Amniotic stem cell (primary cell): ENCODE measurements at places on chromosomes 16 and 17.

GRCh38 chr17:77372444-77373298 is 231.9 kb downstream of the SEC14L1 start:
- peak; percentile 51 for DNase-seq

DNA sequence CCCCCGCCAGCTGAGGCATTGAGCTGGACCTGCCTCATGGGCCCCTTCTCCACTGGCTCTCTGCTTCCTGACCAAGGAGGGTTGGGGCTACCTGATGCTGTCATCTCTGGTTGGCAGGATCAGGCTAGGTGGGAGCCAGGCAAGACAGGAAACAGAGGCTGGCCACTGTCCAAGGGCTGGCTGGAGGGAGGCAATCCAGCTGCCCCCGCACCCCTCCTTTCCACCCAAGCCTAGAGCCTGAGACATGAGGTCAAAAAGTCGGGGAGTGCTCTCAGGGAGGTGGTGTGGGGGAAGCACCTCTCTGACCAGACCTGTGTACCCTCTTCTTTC is 14.5 kb downstream of the NGFR start:
- no peak for DNase-seq

- no peak for DNase-seq
These were observed 2.6 kb downstream of the EPOP start for GRCh38 chr17:38671939-38672720.

DNA sequence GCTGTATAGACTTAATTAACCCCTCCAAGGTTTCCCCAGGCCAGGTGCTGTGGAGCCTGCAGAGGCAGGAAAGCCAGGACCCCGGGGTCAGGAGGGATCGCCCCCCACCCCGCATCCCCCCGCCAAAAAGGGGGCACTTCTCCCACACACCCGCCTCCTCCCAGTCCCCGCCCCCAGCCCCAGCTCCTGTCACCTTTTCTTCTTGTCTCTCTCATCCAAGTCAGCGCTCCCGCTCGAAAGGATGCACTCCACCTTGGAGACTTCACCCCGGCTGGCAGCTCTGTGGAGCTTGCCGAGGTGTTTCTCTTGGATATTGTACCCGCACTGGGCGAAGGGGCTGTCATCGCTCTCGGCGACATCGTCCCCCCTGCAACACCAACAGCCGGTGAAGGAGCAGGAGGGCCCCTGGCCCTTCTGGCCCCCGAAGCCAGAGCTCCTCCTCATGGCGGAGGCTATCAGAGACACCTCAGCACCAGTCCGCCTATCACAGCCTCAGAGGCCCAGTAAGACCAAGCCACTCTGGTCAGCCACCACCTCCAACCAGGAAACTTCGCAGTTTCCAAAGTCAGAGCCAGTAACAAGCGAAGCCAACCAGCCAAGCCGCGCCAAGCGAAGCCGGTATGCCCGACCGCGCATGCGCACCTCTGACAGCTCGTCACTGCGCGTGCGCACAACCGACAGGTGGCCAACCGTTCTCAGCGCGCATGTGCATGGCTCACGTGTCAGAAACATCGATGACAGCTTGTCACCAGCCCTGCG is 52.5 kb downstream of the SHCBP1 start:
- DNase-seq: no peak

- no peak for DNase-seq
These were observed 14.9 kb downstream of the SOX9 start for GRCh38 chr17:72135546-72136325.

DNA sequence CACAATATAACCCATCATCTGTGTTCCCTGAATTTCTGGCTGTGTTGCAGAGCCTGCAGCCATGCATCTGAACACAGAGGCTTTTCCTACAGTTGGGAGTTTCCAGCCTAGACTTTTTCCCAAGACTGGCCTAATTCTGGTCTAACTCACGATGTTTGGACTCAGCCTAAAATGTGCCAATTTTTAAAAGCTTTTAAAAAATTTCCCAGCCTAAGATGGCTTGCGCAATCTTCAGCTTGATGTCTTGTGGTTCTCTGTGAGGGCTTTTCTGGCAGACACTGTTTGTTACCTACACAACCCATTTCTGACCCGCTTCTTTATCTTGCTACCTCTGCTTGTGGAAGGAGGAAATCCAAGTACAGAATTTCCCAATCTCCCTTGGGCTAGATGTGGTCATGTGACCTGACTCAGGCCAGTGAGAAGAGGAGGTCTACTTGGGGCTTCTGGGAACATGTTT is 72.7 kb upstream of the GAS7 start:
- DNase-seq: no peak

GRCh38 chr17:57078274-57078673 is 6.8 kb upstream of the AKAP1 start:
- no peak for DNase-seq

GRCh38 chr17:64261417-64262145 is 1.5 kb downstream of the TEX2 start:
- DNase-seq: no peak

DNA sequence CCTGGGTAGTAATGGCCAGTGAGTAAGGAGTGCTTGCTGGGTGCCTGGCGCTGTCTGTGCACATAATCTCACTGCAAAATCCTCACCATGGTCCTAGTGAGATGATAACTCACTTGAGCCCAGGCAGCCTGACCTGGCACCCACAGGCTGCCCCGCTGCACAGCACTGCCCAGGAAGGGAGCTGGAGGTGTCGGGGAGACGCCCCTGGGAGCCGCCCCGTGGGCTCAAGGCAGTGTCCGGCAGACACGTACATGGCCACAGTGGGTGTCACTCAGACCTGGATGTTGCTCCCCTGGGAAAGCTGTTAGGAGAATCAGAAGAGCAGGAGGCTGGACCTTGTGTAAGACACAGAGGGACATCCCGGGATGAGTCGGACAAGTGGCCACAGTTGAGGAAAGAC is 44.2 kb downstream of the BEAN1 start:
- no peak for DNase-seq

GRCh38 chr17:43891851-43892646 is 15.3 kb downstream of the MPP2 start:
- DNase-seq: no peak

GRCh38 chr16:67841198-67841815 is 813 bp upstream of the THAP11 start:
- DNase-seq: no peak

DNA sequence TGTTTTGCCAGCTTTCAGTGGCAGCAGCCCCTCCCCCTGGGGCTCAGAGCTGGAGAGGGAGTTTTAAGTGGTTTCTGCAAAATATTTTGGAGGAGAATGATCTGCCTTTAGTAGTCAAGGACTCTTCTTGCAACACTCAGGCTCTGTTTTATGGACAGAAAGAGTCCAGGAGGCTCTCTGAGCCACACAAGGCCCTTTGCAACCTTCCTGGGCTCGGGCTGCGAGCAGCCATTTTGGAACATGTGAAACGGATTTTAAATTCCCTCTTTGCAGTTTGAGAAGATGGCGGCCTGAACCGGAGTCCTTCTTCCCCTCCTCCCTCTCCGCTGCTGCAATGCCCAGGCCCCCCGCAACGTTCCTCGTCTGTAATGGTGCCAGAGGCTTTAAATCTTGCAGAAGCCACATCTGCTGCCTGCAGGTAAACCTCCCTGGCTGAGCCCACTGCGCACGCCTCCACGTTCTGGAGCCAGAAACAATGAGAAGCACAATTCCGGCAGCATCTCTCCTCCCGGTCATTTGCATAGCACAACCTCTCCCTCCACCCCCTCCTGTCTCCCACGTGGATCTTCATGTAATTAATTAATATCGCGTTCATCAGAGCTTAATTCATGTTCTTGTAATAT is 386.1 kb downstream of the SEC14L1 start:
- DNase-seq: no peak

DNA sequence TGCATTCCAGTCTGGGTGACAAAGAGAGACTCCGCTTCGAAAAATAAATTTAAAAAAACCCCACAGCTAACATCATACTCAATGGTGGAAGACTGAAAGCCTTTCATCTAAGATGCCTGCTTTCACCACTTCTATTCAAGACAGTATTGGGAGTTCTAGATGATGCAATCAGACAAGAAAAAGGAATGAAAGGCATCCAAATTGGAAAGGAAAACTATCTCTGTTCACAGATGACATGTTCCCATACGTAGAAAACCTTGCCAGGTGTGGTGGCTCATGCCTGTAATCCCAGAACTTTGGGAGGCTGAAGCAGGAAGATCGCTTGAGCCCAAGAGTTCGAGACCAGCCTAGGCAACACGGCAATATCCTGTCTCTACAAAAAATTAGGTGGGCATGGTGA is 31.1 kb downstream of the RANBP10 start:
- no peak for DNase-seq

GRCh38 chr16:7013990-7014389 is 318.7 kb upstream of the RBFOX1 start:
- no peak for DNase-seq

DNA sequence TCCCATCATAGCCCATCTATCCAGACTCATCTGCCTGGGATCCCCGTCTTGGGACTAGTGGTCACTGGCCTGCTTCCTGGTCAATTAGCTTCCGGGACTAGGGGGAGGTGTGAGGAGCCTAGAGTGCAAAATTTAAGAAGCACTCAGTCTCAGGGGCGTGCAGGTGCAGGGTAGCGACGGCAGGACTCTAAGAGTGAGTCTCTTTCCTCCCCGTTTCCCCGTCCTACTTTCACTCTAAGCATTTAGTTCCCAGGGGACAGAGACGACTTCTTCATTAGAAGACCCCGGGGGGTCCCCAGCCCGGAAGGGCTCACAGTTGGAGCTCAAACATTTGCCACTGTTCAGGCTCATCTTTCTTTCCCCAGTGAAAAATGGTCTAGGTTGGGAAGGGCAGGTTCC is 677 bp upstream of the ZNHIT3 start:
- no peak for DNase-seq

GRCh38 chr16:47366228-47366627 is 94.6 kb downstream of the ITFG1 start:
- DNase-seq: no peak
